ENCODE measurements at places on chromosomes 16 and 17.

DNA sequence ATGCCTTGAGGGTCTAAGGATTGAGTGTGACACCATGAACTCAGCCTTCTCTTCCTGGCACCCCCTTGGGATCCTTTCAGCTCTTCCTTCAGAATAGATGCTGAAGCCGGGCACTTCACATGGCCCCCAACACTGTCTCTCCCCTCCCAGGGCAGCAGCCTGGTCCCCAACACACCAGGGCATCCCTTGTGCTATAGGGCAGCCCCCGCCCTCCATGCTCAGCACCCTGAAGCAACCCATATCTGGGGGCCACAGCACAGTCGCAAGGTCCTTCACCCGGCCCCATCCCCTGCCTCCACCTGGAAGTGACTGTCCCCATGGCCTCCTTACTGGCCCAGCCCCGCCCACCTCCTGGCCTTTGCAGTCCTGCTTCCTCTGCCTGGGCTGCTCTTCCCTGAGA lies 143.1 kb downstream of the C16orf95 start:
- DNase-seq = no peak

GRCh38 chr16:20137194-20137593 lies 63.5 kb upstream of the GPR139 start:
- no peak for DNase-seq

- DNase-seq = no peak
Measured at GRCh38 chr17:38460082-38460715, 31.9 kb downstream of the ARHGAP23 start.

GRCh38 chr16:48911700-48912099 lies 301.7 kb upstream of the N4BP1 start:
- peak; percentile 4 for DNase-seq

- DNase-seq = no peak
Measured at GRCh38 chr16:86736502-86736901, 158.2 kb downstream of the FOXL1 start.

DNA sequence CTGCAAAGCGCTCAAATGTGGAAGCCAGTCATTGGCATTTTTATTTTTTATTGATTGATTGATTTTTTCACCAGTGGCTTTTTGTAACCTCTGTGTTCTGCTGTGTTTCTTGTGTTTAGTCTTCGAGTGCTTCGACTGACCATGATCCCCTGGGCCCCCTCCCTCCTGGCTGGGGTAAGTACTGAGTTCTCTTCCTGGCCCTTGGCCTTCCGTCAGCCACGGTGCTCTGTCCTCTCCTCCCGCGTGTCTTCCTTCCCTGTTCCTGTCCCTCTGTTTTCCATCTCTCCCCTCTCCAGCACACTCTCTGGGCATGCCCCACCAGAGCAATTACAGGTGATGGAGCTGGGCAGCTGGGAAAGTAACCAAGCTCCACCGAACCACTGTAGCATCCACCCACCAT lies 25.8 kb upstream of the CLEC18A start:
- DNase-seq = no peak

DNA sequence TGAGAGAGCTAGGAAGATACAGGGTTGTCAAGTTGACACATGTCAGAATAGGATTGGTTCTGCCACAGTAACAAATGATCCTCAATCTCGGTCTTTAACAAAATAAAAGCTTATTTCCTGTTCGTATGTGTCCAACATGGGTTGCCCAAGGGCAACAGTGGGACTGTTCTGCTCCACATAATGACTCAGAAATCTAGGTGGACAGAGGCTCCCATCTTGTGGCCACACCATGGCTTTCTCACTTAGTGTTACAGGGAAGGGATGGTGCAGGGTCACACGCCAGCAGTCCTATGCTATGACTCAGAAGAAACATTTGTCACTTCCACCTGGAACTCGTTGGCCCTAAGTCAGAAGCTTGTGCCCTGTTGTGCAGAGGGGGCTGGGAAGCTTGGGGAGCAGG lies 364.9 kb downstream of the SNX29 start:
- peak; percentile 30 for DNase-seq

- DNase-seq = peak; percentile 93
Measured at GRCh38 chr17:60398227-60398959, 6.5 kb upstream of the USP32 start.

DNA sequence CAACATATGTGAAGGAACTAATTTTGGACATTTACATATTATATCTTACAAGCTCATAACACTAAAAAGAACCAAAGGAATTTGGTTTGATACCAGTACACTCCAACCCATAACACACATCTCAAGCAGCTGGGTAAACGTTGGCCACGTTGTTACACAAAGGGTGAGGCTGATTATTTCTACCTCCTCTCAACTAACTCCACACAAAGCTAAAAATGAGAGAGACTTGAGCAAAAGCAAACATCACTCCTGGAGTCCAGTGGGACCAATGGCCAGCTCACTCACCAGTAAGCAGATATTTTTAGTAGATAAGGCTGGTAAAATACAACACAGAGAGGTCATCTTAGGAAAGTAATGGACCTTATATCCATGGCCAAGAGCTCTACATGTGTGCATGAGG lies 207.6 kb downstream of the MRTFB start:
- no peak for DNase-seq

DNA sequence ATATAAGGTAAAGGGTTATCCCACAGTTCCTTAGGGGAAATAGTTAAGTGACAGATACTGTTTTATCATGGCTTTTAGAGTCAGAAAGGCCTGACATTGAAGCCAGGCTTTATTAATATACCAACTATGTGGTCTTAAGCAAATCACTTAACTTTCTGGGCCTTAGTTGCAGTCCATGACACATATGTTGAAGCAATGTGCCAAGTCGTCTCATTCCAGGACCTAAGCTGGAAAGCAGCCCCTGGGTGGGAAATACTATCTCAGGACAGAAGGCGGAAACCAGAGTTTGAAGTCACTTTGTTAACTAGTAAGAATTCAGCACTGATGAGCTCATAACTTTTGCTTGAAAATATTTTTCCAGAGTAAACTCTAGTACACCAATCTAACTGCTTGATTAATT lies 80.0 kb downstream of the USP32 start:
- DNase-seq = no peak

DNA sequence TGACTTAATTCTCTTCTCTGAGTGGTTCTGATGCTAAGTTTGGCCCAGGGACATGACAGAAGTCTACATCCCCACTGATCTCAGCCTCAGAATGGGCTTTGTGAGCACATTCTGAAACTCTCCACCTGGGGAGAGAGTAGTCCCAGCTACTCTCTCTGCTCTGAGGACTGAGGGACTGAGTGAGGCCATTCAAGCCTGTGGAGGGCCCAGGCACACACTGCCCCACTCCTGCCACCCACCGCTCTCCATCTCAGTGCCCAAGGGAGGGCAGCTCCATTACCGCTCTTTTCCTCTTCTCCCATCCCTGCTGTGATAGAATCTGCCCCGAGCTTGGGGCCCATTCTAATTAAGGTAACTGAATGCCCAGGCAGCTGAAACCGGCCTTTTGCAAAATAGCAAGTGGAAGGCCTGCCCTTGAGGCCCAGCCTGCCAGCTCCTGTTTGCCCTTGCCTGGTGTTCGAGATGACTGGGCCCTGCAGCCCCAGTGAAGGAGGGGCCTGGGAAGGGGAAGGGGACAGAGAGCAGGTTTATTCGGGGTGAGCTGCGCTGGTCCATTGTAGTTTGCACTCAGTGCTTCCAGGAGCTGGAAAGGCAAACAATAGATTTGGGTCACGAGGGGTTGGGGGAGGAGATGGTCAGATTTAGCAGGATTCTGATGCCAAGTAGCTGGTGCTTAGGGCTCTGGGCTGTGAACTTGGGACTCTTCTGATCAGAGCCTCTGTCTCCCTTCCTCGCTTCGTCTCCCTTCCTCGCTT lies 76.2 kb downstream of the RAB11FIP4 start:
- no peak for DNase-seq

DNA sequence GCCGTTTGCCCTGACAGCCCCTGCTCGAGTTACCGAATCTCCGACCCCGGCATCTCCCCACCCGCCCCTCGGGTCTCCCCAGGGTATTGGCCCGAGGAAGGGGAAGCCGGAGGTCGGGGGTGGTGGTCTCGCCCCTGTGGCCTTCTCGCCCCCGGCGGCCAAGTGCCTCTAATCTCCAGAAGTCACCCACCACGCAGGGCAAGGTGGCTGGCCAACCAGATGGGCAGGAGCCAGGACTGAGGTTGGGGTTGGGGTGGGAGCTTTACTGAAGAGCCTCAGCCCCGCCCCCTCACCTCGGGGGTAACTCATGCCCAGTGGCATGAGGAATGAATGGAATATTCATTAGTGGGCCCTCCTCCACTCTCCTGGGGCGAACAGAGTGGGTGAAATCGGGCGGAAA lies 637 bp downstream of the DHRS11 start:
- DNase-seq = peak; percentile 68

DNA sequence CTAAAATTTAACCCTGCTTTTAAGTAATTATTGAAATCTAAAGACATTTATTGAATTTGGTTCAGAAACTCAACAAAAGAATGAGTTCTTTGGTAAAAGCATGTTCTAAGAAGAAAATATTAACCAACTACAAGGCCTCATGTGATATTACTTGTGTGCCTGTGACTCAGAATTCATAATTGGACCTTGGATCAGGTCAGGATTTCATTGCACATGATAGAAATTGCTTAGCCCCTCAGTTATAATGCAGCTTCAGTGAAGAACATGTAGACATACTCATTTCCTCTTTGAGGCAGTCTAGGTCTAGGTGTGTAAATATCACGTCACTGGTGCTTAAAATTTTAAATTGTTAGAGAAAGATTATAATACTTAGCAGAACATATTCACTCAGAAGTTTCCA lies 410.0 kb upstream of the SOX9 start:
- no peak for DNase-seq

- no peak for DNase-seq
Measured at GRCh38 chr17:17951524-17951923, 20.7 kb downstream of the TOM1L2 start.

- peak; percentile 55 for DNase-seq
Measured at GRCh38 chr17:76262732-76263344, 2.3 kb upstream of the UBALD2 start.

- DNase-seq = peak; percentile 9
Measured at GRCh38 chr17:60353773-60354172, 38.2 kb downstream of the USP32 start.

DNA sequence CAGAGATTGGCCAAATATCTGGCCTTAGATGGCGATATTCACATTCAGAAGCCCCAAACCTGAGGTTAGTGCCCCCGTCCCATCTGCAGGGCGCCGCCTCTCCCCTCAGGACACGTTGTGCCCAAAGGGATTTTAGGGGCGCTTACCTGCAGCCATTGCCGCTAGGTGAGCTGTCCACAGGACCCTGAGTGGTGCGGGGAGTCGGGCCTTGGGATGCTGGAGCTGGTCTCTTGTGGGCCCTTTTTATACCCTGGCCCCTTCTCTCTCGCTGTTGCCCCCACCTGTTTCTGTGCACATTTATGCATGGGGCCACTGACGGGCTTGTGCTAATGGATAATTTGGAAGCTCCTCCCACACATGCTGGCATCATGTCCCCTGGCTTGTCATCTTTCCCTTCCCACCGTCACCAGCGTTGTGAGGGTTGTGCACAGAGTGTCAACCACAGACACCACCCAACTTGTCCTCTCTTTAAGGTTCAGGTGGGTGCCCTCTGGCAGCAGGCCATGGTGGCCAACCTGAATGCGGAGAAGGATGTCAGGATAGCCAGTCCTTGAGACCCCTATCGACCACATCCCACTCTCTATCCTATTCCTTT lies at the start of gene CSHL1:
Gene CSHL1, minus strand, starts transcription at position 218 of the 595 bp plus-strand sequence. Its CDS starts 62 bp downstream, at position 156.
- DNase-seq = no peak

- DNase-seq = no peak
Measured at GRCh38 chr17:75691371-75691791, 24.2 kb downstream of the SAP30BP start.

GRCh38 chr16:73054125-73054484 lies 6.2 kb upstream of the ZFHX3 start:
- DNase-seq = no peak

DNA sequence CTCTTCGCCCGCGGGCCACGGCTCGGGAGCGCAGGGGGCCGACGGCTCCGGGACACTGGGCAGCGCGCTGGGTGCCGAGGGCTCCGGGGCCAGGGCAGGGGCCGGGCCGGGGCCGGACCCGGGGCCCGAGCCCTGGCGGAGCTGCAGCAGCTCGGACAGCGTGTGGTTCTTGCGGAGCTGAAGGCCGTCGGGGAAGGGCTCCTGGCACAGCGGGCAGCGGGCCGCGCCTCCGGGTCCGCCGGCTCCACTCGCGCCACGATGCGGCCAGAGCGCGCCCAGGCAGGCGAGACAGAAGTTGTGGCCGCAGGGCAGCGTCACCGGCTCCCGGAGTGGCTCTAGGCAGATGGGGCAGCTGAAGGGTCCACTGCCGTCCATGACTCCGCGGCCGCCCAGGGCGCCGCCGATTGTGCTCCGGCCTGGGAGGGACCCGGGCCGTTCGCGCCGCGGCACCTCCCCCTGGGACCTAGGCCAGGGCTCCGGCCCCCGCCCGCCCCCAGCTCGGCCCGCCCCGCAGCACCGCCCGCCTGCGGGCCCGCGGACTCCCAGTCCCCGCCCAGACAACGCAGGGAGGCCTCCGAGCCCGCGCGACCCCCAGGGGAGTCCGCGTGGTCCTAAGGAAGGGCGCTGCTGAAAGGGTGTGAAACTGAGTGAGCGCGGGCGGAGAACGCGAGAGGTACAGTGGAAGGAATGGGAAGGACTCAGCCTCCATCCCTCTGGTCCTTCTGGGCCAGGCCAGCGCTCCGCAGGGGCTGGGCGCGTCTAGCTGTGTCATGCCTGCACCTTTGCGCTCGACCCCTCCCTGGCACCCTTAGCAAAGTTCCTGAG lies at the start of gene TRIM47:
Gene TRIM47, minus strand, starts transcription at position 408 of the 825 bp plus-strand sequence. Its CDS starts 33 bp downstream, at position 375.
- peak; percentile 67 for DNase-seq

- no peak for DNase-seq
Measured at GRCh38 chr17:1898332-1898731, 68.5 kb downstream of the RPA1 start.

DNA sequence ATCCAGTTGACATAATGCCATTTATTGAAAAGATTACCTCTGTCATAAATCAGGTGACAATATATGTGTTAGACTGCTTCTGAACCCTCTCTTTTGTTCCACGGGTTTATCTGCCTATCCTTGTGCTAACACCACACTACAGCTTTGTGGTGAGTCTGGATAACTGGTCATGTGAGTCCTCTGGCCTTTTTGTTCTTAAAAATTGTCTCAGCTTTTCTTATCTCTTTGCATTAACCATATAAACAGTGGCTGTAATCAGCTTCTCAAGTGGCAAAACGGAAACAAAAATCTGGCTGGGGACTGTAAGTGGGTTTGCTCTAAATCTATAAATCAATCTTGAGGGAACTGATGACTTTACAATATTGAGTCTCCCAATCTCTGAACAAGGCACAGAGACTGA lies 44.6 kb downstream of the STX8 start:
- DNase-seq = no peak

- DNase-seq = no peak
Measured at GRCh38 chr17:82989881-82990280, 89.5 kb upstream of the METRNL start.
